ENCODE measurements at places on chromosomes 6 and 20.

GRCh38 chr6:52647199-52647598 is 23.7 kb upstream of the TMEM14A start:
- DNase-seq: no peak

- DNase-seq: no peak
Measured at GRCh38 chr6:149233056-149233715, 84.3 kb upstream of the TAB2 start.

DNA sequence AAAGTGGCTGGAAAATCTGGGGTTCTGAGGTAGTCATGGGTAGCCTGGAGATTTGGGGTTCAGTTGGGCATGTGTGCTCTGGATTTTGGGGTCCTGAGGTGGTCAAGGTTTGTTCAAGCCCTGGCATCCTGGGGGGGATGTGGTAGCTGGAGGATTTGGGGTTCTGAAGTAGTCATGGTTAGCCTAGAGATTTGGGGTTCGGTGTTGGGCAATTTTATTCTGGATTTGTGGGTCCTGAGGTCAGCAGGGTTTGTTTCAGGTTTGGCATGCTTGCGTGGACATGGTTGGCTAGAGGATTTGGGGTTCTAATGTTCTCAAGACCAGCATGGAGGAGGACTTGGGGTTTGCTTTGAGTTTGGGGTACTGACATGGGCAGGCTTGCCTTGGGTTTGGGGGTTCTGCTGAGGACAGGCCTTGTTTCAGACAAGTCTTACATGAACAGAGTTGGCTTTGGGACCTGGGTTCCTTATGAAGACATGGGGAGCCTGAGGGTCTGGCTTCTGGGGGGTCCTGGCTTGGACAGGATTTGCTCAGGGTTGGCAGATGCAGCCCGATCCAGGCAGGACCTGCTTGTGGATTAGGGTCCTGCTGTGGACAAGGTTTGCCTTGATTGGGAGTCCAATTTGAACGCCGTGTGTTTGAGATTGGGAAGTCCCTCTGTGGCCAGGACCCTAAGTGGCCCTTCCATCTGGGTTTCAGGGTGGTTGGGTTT is 906 bp downstream of the ANKRD60 start:
- no peak for DNase-seq

GRCh38 chr20:4068708-4069107 is 53.4 kb upstream of the RNF24 start:
- no peak for DNase-seq

DNA sequence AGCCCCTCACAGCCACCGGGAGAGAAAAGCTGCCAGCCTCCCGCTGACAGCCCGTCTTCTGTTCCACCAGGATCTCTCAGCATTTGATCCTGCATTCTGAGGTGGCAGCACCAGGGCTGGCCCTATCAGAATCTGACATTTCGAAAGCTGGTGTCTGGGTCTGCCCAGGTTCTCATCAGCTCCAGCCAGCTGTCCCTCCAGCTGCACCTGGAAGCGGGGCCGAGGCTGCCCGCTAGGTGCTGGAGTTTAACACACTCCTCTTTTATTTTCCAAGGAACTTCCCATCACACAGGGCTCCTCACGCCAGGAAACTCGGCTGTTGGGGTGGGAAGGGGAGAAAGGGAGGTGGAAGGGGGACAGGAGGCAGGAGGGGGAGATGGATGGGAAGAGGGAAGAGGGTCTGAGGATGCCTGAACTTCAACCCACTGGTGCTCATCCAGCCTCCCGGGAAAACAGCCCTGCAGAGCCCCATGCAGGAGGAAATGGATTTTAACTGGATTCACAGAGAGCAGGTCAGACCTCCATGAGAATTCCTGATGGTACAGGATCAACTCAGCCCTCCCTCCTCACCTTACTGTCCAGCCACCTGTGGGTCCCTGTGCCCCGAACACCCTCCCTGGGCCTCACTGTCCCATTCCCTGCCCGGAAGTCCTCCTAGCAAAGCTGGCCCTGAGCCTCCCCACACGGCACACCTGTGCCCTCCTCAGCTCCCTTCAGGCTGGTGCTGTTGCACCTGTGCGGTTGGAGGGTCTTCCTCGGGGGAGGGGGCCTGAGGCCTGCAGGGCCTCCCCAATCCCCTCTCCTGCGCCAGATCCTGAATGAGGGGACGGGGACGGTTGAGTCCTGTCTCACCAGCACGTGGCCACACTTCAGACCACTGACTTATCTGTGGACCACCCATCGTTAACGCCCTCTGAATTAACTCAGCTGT is 3.9 kb upstream of the LSM14B start:
- DNase-seq: no peak

DNA sequence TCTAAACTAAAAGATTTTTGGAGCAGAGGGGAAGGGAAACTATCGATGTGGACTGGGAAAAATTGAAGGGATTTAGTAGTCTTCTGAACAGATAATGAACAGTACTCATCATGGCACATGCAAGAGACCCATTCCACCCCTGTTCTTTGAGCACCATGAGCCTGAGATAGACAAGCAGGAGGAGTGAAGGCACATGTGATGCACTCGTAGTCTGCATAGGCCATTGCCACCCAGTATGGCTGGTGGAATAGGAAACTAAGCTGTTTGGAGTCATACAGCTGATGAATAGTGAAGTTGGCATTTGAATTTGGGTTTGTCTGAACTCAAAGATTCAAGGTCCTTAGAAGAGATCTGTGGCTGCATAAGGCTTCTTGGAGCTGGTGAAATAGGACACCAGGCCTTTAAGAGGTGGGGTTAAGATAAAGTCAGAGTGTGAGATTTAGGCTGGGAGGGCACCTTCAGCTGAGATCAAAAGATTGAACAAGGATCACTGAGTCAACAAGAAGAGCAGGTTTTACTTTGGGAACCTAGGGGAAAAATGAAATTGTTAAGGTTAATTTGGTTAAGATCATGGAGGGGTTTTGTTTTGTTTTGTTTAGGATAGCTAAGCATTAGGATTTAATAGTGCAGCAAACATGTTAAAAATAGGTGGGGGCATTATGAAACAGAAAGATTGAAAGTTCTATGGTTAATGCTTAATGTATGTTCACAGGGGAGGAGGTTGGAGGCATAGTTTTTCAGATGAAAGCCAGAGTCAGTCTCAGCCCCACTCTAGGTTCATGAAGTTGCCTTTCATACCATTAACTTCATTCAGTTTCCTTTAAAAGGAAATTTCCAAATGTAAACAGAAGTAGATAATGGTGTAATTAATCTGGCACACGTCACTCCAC is 148.8 kb downstream of the ARID1B start:
- DNase-seq: no peak

DNA sequence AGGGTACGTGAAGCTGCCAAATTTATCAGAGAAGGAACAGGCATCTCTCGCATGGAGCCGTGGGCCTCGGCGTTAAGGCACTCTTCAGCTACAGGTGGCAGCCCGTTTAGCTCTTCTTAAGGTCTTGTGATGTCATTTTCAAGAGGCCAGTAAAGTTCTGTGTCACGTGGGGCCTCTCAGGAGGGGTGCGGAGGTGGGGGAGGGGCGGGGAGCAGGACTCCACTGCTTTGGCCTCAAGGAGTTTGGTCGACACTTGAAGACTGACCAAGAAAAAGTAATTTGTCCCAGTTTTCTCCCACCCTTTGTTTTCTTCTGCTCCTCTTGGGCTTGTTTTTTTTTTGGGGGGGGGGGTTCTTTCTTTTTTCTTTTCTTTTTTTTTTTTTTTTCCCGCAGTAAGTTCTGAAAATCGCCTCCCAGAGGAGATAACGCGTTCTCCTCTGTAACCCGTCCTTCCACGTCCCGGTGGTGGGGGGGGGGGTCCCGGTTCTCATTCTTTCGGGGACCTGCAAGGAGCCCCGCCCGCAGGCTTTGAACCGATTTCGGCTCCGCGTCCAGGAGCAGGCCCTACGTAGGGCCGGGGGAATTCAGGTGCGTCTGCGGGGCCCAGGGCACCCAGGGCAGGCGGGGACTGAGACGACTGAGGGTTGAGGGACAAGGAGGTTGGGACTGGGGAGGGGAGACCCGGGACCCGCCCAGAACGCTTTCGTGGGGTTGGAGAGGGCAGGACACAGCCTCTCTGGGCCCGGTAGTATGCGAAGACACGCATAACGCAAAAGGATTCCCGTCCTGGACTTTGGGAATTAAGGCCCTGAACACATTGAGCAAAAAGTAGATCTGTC is 26.0 kb downstream of the GPX6 start:
- no peak for DNase-seq

GRCh38 chr6:157980288-157981131 is 1.2 kb upstream of the SYNJ2 start:
- DNase-seq: no peak

DNA sequence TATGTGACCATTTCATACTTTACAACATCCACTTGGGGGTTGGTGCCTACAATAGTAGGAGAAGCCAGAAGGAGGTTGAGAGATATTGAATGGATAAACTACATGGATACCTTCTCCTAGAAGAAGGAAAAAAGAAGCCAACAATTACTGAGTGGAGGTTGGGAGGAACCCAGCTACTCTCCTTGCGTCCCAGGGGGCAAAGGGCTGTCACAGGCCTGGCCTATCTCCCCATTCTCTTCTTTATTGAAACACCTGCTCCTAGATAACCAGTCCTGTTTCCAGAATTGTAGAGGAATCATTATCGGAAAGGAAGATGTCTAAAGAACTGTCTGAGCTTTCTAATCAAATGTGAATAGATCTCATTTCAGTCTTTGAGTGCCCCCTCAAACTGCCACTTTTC is 115.1 kb downstream of the MAP7 start:
- no peak for DNase-seq

DNA sequence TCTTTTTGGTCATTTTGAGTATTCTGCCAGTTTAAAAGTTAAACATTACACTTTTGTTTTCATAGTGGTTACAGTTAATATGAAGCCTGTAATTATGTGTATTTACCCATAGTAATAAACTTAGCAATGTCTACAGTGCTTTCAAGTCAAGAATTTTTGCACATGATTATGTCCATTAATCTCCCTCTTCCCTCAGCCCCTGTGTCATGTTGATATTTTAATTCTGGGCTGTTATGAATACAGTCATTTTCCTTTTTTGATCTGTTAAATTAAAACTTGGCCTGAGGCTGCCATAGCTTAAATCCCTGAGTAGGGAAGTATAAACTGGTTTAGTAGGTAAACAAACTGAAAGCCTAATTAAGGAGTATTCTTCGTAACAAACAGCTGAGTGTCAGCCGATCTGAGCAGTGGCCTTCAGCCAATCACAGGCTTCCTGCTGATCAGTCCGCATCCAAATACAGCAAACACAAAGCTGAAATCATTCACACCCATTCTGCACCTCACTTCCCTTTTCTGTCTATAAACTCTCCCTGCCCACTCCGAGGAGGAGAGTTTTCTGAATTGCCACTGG is 9.5 kb upstream of the SFT2D1 start:
- no peak for DNase-seq

DNA sequence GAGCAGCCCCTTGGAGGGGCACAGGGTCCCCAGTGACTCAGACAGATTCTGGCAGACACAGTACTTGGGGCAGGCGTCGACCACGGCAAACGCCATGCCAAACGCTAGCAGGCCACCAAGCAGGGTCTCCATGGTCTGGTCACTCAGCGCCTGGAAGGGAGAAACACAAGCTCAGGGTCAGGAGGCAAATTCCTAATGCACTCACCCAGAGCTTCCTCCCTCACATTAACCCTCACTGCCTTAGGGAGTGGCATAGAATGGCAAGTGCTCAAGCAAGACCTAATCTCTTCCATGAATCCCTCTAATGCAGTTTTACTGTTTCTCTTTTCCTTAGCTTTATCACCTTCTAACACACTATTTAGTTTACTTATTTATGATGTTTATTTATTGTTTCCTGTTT is 154.2 kb downstream of the LRFN2 start:
- DNase-seq: no peak

GRCh38 chr6:72367439-72367838 is 254.4 kb upstream of the KCNQ5 start:
- no peak for DNase-seq

DNA sequence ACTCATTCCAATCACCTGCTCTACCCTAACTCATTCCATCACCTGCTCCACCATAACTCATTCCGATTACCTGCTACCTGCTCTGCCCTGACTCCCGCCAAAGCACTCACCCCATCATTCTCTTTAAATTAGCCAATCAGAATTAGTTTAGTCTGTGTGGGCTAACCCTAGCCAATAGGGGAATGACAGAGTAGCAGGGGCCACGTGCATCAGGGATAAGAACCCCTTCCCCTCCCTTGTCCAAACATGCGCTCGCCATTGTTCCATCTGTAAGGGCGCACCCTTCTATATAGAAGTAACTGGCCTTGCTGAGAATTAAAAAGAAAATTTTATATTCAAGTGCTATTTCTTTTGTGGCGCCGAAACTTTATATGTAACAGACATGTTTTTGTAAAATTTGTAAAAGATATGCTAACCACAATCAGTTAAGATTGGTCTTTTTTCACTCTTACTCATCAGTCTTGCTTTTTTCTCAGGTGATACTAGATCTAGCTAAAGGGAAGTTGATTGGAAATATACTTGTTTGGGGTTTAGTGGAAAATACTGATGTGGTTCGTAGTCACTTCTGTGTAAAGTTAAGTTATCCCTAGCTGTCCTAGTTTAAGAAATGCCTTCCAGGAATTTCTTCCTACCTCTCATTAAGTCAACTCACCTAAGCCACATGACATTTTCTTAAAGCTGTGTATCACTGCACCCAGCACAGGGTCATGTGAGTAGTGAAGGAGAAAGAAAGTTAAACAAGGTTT is 16.5 kb downstream of the RTN4IP1 start:
- no peak for DNase-seq

- DNase-seq: no peak
Measured at GRCh38 chr20:62441987-62442539, 14.7 kb upstream of the RBBP8NL start.

DNA sequence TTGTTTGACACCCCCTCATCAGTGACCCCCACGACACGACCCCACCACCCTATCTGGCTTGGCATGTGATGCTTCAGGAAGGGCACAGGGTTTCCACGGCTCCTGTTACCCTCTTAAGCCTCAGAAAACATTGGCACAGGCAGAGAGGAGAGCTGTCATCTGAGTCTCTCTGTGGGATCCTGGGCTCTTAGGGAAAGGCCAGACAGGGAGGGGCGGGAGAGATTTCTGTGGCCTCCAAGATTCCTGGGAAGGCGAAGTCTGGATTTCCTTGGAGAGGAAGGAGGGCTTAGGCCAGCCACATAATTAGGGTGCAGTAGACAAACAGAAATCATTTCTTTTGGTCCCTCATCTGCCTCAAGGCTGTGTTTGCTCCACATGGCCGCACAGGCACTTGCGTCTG is 191.6 kb upstream of the SNX9 start:
- DNase-seq: no peak

GRCh38 chr6:32113386-32114352 is 4.5 kb upstream of the TNXB start:
- no peak for DNase-seq

- DNase-seq: no peak
Measured at GRCh38 chr6:101689156-101689555, 295.6 kb downstream of the GRIK2 start.

GRCh38 chr6:153023977-153024708 is 21.6 kb upstream of the MTRF1L start:
- DNase-seq: no peak
